Left lung (tissue), 14 donors: ENCODE measurements at places on chromosomes 12 and 14.

DNA sequence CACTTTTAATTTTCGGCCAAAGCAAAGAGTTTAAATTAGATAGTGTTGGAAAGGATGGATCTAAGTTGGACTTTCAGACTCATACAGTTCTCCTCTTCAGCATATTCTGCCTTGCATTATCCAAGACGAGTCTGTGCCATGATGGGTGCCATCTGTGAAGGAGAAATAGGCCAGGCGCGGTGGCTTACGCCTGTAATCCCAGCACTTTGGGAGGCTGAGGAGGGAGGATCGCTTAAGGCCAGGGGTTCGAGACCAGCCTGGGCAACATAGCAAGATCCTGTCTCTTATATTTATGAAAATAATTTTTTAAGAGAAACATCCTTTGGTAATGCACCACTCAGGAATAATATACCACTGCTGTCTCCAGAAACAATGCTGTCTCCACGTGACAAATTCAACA lies 6.5 kb downstream of the AK7 start:
- H3K27me3 ChIP-seq = no peaks in the 10 kb centered on the region
- H3K36me3 ChIP-seq = no peaks in the 10 kb centered on the region
- H3K4me3 ChIP-seq = no peak overlapping the region
- no peaks in the 10 kb centered on the region for H3K4me1 ChIP-seq

- H3K36me3 ChIP-seq = no peaks in the 10 kb centered on the region
- H3K4me3 ChIP-seq = no peak overlapping the region
- H3K4me1 ChIP-seq = no peaks in the 10 kb centered on the region
- no peak for DNase-seq
These were observed 291.0 kb downstream of the SNAPC1 start for GRCh38 chr14:62053188-62053587.

GRCh38 chr12:3054374-3054773 lies 22.8 kb upstream of the TSPAN9 start:
- no peaks in the 10 kb centered on the region for H3K27me3 ChIP-seq
- no peak overlapping the region for H3K27ac ChIP-seq
- H3K4me3 ChIP-seq = no peak overlapping the region
- no peak for DNase-seq
- H3K4me1 ChIP-seq = peaks cover 6% of the 10 kb centered on the region
- no peaks in the 10 kb centered on the region for H3K36me3 ChIP-seq

GRCh38 chr14:61080591-61081010 lies 99.6 kb downstream of the SLC38A6 start:
- no peaks in the 10 kb centered on the region for H3K4me1 ChIP-seq
- peaks cover 4% of the 10 kb centered on the region for H3K36me3 ChIP-seq
- no peak for DNase-seq
- H3K27ac ChIP-seq = no peak overlapping the region

DNA sequence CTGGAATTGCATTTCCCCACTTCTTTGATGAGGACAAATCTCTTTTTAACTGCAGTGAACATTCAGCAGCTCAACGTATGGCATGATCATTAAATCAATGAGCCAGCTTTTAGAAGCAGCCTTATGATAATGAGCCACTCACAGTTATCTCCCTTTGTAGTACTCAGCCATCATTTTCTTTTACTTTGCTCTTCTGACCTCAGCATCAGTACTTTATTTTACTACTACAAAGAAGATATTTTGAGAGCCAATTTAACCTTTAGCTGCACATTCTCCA lies 250.0 kb upstream of the CLEC14A start:
- no peak for DNase-seq
- H3K27ac ChIP-seq = no peak overlapping the region
- no peaks in the 10 kb centered on the region for H3K27me3 ChIP-seq
- no peaks in the 10 kb centered on the region for H3K4me1 ChIP-seq

DNA sequence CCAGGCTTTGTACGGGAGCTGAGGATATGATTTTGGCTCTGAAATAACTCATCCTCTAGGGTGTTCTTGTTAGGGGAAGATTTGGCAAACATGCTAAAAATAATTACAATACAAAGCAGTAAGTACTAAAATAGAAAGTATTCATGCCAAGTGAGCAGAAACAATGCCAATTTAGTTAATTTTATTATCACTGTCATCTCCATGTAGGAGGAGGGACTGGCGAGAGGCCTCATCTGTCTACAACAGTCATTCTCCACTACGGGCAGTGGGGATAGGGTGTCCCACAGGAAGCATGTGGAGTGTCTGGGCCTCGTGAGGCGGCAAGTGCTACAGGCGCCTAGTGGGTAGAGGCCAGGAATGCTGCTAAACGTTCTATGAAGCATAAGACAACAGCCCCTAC lies 3.3 kb downstream of the ISM2 start:
- H3K4me1 ChIP-seq = peaks cover 17% of the 10 kb centered on the region
- DNase-seq = no peak
- H3K27ac ChIP-seq = no peak overlapping the region
- no peak overlapping the region for H3K4me3 ChIP-seq
- no peaks in the 10 kb centered on the region for H3K36me3 ChIP-seq

DNA sequence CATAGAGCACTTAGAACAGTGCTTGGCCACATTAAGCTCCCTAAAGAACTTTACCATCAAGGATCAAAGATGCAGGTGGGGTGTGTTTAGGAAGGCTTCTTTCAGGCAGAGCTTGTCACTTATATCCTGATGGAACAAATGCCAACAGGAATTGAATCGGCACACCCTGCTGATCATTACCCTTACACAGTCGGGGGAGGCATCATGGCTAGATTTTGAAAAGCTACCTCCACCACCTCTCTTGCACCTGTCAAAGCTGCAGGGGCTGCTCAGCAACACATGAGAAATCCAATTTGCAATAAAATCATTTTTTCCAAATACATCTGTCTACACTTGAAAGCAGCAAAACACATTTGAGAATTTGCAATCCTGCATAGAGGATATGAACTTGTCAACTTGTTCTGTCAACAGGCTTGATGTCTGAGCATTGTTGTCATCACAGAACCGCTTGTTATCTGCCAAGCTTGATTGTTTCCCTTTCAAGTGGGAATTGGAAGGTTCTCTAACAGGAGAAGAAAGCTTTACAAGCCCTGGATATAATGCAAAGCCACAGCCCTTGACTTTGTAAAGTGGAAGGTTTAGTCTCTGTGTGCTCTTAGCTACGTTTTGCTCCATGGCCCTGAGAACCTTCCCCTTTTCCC lies 24.6 kb upstream of the TRIM9 start:
- no peak for DNase-seq
- H3K27me3 ChIP-seq = no peaks in the 10 kb centered on the region
- H3K27ac ChIP-seq = no peak overlapping the region
- no peaks in the 10 kb centered on the region for H3K36me3 ChIP-seq
- H3K4me3 ChIP-seq = no peak overlapping the region
- H3K4me1 ChIP-seq = no peaks in the 10 kb centered on the region

GRCh38 chr12:123973552-123974341 lies 732 bp downstream of the ZNF664 start:
- no peaks in the 10 kb centered on the region for H3K27me3 ChIP-seq
- H3K4me3 ChIP-seq = peak overlapping the region; percentile 86
- peak; percentile 33 for DNase-seq
- H3K27ac ChIP-seq = peak overlapping the region; percentile 80

DNA sequence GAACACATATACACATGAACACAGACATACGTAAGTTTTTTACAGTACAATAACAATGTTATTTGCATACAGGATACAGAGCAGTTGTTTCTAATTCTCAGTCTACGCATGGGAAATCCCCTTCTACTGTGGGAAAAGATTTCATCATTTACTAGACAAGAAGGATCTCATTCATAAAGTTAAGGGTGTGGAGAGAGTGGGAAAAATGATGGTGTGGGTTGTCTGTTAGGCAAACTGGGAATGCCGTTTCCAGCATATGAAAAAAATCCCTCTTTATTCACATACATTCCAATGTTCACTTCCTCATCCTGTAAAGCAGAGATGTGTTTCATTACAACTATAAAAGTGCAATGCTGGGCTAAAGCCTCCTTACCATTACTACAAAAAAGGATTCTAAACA lies 120.9 kb downstream of the SINHCAF start:
- no peaks in the 10 kb centered on the region for H3K36me3 ChIP-seq
- no peak overlapping the region for H3K27ac ChIP-seq
- H3K4me3 ChIP-seq = no peak overlapping the region
- no peak for DNase-seq

- no peaks in the 10 kb centered on the region for H3K36me3 ChIP-seq
- no peak for DNase-seq
- no peaks in the 10 kb centered on the region for H3K4me1 ChIP-seq
- no peak overlapping the region for H3K4me3 ChIP-seq
These were observed 5.7 kb upstream of the VDR start for GRCh38 chr12:47910486-47910885.

DNA sequence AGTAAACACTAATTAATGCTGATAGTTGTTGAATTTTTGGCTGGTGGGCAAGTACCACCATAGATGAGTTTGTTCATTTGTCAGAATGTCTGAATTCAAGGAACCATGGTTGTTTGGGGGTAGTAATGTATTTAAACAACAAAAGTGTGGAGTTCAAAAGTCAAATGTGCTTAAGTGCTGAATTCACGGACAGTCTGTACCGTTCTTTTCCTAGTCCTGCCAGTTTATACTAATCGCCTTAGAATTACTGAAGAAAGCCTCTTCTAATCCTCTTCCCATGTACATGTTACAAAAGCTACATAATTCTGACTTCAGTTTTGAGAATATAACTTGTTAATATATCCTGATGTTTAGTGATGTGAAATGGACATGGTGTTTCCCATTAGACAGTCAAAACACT lies 2.7 kb downstream of the NAA25 start:
- peaks cover 16% of the 10 kb centered on the region for H3K36me3 ChIP-seq
- no peak overlapping the region for H3K4me3 ChIP-seq
- H3K27ac ChIP-seq = no peak overlapping the region

GRCh38 chr14:52923902-52924575 lies 26.8 kb downstream of the FERMT2 start:
- H3K4me3 ChIP-seq = no peak overlapping the region
- H3K36me3 ChIP-seq = no peaks in the 10 kb centered on the region
- peaks cover 53% of the 10 kb centered on the region for H3K4me1 ChIP-seq
- H3K27me3 ChIP-seq = no peaks in the 10 kb centered on the region

GRCh38 chr12:20272801-20273200 lies 95.5 kb upstream of the PDE3A start:
- DNase-seq = no peak
- H3K27me3 ChIP-seq = no peaks in the 10 kb centered on the region
- no peaks in the 10 kb centered on the region for H3K4me1 ChIP-seq
- no peak overlapping the region for H3K4me3 ChIP-seq

DNA sequence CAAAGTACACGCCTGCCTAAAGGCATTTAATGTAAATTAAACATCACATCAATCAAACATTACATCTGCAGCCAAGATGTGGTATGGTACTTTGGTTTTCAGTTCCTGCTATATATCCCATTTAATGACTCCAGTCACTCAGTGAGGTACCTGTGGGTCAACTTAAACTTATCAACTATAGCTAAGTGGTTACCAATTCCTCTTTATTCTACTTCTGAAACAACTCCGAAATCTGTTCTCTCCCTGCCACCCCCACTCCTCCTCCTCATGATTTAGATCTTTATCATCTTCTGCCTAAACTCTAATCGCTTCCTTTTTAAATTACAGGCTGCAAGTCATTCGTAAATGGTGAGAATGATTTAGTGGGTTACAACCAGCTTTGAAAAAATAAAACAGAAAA lies 57.9 kb downstream of the BCL2L14 start:
- no peaks in the 10 kb centered on the region for H3K4me1 ChIP-seq
- peaks cover 4% of the 10 kb centered on the region for H3K36me3 ChIP-seq
- DNase-seq = no peak
- H3K4me3 ChIP-seq = no peak overlapping the region
- H3K27me3 ChIP-seq = no peaks in the 10 kb centered on the region

- no peak overlapping the region for H3K27ac ChIP-seq
- no peaks in the 10 kb centered on the region for H3K4me1 ChIP-seq
- no peaks in the 10 kb centered on the region for H3K27me3 ChIP-seq
- H3K36me3 ChIP-seq = peaks cover 57% of the 10 kb centered on the region
These were observed 29.8 kb downstream of the DICER1 start for GRCh38 chr14:95127531-95127911.

GRCh38 chr14:31788340-31788739 lies 227.1 kb downstream of the NUBPL start:
- H3K27me3 ChIP-seq = no peaks in the 10 kb centered on the region
- H3K36me3 ChIP-seq = no peaks in the 10 kb centered on the region
- H3K4me3 ChIP-seq = no peak overlapping the region
- H3K27ac ChIP-seq = no peak overlapping the region

- no peaks in the 10 kb centered on the region for H3K36me3 ChIP-seq
- peak; percentile 73 for DNase-seq
- peaks cover 35% of the 10 kb centered on the region for H3K4me1 ChIP-seq
- H3K27me3 ChIP-seq = no peaks in the 10 kb centered on the region
These were observed 74.7 kb downstream of the BTG1 start for GRCh38 chr12:92070864-92071445.

DNA sequence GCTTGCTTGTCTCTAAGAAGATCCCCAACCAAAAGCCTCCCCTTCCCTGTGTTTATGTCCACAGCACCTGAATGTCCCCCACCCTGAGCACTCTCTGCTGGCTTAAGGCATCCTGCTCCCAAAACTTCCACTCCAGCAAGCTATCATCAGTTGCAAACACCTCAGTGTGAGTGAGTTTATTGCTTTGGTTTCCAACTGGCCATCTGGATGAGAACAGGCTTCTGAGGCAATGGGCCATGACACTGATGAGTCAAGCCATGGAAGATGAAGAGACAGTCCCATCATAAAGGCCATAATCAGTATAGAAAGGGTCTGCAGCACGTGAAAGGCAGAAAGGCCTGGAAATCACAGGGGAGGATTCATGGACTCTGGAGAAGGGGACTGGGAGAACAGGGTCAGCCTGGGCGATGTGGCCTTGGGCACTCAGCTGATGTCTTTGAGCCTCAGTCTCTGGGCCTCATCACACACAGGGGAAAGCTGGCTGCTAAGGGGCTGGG lies 12.8 kb downstream of the CMKLR1 start:
- H3K27ac ChIP-seq = no peak overlapping the region
- no peak overlapping the region for H3K4me3 ChIP-seq
- H3K27me3 ChIP-seq = no peaks in the 10 kb centered on the region
- no peak for DNase-seq
- peaks cover 16% of the 10 kb centered on the region for H3K36me3 ChIP-seq

GRCh38 chr14:105326891-105327694 lies 12.5 kb downstream of the PACS2 start:
- H3K27me3 ChIP-seq = no peaks in the 10 kb centered on the region
- DNase-seq = no peak
- no peak overlapping the region for H3K4me3 ChIP-seq
- H3K4me1 ChIP-seq = peaks cover 40% of the 10 kb centered on the region
- H3K36me3 ChIP-seq = peaks cover 5% of the 10 kb centered on the region

- no peaks in the 10 kb centered on the region for H3K27me3 ChIP-seq
- H3K4me1 ChIP-seq = no peaks in the 10 kb centered on the region
- no peak for DNase-seq
- H3K27ac ChIP-seq = no peak overlapping the region
These were observed 279.4 kb downstream of the FOXN3 start for GRCh38 chr14:89137526-89138163.
